Chondrocyte (in vitro differentiated cells): ENCODE measurements at places on chromosomes 2 and 18. TPM values are rescaled to one million over a fixed set of nuclear protein-coding genes. Genes with fewer than 3 reads are reported as not detected.

Gene UNC80
- total RNA-seq, result 0.02 TPM in 1 of 3 replicates, not detected in the others

Gene CCDC74A
- 2.4 to 3.0 TPM (median 2.4 TPM) in 3 replicates for total RNA-seq

Gene OXER1
- 0.31 to 1.8 TPM (median 1.7 TPM) in 3 replicates for total RNA-seq

Gene PLA2R1
- total RNA-seq, result 46.5 to 86.6 TPM (median 47.7 TPM) in 3 replicates

Gene OBSL1
- total RNA-seq, result 103 to 143 TPM (median 111 TPM) in 3 replicates

Gene COL4A4
- total RNA-seq, result 6.3 to 18.4 TPM (median 7.3 TPM) in 3 replicates

Gene SERPINB13
- total RNA-seq, result not detected in 3 replicates

Gene CTIF
- 173 to 236 TPM (median 184 TPM) in 3 replicates for total RNA-seq
